ENCODE measurements at places on chromosomes 12 and 14.

- no peak for DNase-seq
Measured at GRCh38 chr14:76309572-76310162, 66.3 kb upstream of the ESRRB start.

- no peak for DNase-seq
Measured at GRCh38 chr12:53996240-53997203, 3.4 kb upstream of the HOXC9 start.

DNA sequence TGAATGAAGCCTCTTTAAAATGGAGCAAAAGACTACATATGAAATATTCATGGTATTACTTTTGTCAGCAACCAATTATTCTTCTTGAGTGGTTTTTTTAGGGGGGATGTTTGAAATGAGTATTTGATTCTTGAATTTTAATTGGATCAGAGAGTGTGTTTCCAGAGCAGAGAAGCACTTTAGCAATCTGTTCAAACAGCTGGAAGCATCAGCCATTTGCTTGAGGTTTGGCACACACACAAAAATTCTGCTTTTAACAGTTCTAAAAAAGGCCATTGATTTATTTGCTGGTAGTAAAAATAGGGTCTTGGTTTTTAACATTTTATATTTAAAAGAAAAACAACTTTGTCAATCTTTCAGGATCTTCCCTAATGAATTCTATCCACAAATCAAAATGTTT lies 292.7 kb downstream of the LRFN5 start:
- DNase-seq, result no peak

- no peak for DNase-seq
Measured at GRCh38 chr14:61454545-61454944, 133.2 kb downstream of the PRKCH start.

DNA sequence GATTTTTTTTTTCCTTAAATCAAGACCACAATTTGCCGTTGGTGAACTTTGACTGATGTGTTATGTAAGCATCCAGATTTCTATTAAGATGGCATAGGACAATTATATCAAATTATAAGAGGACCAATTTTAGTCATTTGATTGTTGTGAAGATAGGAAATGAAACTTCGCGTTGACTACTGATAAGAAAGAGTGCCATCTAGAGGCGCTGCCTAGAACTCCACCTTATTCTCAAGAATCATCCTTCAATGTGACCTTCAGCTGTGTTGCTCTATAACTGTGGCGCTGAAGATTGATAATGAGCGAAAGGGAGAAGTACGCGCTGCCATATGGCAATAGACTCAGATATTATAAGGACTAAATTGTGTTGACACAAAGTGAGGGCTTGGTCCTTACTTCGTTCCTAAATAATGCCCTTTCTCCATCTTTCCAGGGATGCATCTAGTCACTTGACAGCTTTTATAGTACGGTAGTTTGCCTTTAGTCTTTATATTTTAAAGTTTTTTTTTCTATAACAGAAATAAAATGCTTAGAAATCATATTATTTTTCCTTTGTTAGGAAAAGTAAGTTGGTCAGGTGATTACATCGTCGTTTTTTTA lies 350.8 kb upstream of the STXBP6 start:
- DNase-seq, result peak; percentile 2

GRCh38 chr14:93932642-93933041 lies 5.5 kb downstream of the FAM181A start:
- no peak for DNase-seq

- DNase-seq, result no peak
Measured at GRCh38 chr12:109998241-109998903, 858 bp upstream of the ANKRD13A start.

DNA sequence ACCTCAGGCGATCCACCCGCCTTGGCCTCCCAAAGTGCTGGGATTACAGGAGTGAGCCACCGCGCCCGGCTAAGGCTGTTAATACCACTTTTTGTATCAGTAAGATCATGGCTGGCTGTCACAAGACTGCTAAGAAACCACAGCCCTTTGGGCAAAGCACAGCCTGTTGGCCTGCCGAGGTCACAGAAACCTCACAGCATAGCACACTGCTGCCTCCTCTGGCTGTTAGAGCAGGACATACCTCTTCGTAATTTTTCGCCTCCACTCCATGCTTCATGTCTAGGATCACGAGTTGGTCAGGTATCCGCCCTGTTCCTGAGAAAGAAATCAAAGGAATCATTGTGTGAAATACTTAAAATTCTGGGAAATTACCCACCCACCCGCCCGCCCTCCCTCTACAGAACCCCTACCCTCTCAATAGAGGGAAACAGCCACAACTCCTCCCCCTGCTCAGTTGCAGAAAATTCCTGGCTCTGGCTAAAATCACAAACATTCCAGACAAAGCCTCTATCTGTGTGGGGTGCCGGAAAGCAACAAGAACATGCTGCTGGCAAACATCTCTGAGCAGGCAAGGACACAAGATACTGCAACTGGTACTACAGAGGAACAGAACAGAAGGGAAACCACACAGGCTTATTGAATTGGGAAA lies 20.7 kb upstream of the NEK9 start:
- DNase-seq, result no peak

GRCh38 chr12:131101703-131102492 lies 148.2 kb downstream of the ADGRD1 start:
- no peak for DNase-seq

GRCh38 chr12:6626654-6627283 lies 9.0 kb downstream of the LPAR5 start:
- no peak for DNase-seq
